ENCODE measurements at places on chromosomes 6 and 20.
A peak's percentile ranks its signal among the peaks of the same experiment; 100 is the strongest.

GRCh38 chr6:118317581-118318563, 230.2 kb upstream of the PLN start:
- no peak for DNase-seq

DNA sequence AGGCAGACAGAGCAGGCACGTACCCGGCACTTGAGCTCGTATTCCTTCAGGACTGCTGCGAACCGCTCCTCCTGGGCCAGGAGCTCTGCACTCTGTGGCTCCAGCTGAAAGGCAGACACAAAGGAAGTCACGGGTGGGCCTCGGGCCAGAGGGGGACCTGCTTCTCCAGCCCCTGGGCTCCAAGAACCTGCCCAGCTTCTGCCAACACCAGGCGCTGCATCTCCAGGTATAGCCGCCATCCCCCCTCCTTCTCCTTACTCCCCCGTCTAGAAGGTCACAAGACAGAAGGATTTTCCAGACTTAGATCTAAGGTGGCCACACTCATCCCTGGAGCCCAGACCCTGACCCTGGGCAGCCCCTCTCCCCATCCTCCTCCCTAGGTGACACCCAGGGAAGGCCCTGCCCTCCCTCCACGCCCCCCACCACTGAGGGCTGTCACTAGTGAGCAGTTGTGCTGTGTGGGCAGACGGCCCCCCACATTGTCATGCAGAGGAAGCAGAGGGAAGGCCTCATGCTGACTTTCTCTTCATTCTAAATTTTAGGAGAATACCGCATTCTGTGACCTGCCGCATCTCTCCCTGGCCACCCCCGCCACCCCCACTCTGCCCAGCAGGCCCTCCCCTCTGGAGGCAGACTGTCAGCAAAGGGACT, 81.9 kb downstream of the GINS1 start:
- no peak for DNase-seq

GRCh38 chr6:81906709-81907204, 154.3 kb upstream of the TENT5A start:
- DNase-seq: no peak

DNA sequence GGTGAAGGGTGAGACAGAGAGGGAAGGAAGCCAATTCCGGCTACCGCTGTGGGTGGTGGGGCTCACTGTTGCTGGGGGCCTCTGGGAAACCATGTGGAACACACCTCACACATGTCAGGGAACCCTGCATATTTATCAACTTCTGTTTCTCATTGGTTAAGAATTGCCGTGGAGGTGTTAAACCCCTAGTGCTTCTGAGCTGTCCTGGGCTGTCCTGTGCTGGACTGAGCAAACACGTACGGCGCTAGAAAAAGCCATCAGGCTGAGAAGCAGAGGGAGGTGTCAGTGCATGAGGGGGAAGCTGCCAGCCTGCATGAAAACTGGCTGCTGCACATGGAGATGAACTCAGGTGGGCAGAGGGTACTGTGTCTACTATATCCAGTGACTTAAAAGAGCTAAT, 103.9 kb upstream of the JAG1 start:
- DNase-seq: no peak

GRCh38 chr6:134495203-134495889, 177.4 kb upstream of the SGK1 start:
- peak; percentile 35 for DNase-seq

GRCh38 chr20:51884561-51884960, 82.2 kb upstream of the SALL4 start:
- DNase-seq: no peak

DNA sequence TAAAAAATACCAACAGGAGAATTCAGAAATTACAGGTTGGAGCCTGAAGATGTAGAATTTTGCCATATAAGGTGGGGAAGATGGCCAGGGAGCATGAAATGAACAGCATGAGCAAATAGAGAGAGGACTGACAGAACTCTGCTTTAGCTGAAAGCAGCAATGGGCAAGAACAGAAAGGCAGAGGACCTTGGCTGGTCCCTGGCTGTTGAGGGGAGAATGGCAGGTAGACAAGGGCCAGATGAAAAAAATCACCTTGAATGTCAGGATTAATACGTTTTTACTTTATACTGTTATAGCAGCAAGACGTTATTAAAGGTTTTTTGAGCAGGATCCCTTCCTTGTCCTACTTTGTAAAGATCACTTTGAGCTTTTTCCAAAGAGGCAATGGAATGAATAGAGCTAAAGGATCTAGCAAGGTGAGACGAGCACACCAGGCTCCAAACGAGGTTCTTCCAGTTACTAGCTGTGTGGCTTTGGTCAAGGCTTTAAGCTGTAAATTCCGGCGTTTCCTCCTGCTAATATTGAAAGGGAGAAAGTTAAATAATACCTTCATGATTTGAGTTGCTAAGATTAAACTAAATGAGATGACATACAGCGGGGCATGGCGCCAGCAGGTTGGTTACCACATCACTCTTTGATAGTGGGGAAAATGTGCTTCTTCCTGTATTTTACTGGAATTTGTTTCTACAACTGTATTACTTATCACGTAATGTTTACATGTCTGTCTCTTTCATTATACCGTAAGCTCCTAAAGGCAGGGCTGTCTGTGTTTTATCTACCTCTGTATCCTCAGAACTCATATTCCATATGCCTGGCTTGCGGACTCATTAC, 776 bp downstream of the PPIL1 start:
- no peak for DNase-seq

DNA sequence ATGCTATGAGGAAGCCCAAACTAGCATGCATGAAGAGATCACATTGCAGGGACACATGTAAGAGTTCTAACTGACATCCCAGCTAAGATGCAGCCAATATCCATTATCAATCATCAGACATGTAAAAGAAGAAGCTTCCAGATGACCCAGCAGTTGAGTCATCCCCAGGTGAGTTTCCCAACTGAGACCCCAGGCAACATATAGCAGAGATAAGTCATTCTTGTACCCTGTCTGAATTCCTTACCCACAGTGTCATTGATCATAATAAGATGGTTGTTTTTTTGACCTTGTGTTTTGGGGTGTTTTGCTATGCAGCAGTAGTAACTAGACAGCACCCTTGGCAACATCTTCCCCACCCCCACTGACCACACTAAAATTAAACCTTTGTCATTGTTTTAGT, 18.9 kb downstream of the SIRPD start:
- no peak for DNase-seq

GRCh38 chr6:55089325-55089724, 85.0 kb upstream of the HCRTR2 start:
- DNase-seq: no peak

DNA sequence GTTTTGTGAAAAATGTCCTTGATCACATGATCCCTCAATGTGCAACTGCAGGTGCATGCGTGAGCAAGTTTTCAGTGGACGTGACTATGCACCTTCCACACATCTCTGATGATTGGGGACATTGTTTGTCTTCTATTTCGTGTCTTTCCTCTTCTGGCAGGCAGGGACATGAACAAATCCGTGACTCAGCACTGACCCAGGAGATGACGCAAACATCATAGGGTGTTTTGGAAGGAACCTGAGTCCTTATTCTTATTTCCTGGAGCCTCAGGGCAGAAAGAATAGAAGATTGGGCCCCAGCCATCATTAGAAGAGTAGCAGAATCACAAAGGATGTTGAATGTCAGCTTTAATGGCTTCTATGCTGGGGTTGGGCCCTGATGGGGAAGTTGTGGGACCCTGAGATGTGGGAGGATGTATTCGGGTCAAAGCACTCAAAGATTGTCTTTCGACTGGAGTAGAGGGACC, 11.9 kb upstream of the SIRPD start:
- DNase-seq: no peak

DNA sequence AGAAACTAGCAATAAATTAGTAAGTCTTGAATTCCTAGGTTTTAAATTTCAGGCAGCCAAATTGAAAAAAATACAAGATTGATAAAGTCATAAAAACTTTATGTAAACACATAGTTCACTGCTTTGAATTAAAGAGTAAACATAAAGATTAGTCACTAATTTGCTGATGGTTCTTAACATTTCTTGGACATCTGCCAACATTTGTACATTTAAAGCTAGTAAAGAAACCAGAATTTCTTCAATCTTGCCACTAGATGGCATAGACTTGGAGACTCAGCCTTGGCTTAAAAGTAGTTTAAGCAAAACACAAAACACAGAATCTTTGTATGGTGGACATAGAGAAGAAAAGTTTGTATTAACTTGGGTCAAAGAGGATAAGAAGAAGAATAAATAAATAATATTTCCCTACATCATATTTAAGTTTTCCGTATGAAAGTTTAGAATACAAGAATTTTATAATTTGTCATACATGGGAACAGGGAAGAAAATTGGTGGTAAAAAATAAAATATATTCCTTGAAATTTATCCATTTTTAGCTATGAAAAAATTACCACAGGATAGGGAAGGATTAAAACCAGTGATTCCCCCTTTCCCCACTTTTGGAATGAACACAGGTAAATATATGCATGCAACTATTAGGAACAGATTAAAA, 41.7 kb upstream of the FAM135A start:
- no peak for DNase-seq

GRCh38 chr6:131966443-131966842, 15.3 kb upstream of the CCN2 start:
- no peak for DNase-seq

GRCh38 chr6:17159240-17159639, 57.4 kb downstream of the STMND1 start:
- no peak for DNase-seq

- no peak for DNase-seq
Observed at GRCh38 chr6:31125586-31126363, 5.5 kb upstream of the CDSN start.

DNA sequence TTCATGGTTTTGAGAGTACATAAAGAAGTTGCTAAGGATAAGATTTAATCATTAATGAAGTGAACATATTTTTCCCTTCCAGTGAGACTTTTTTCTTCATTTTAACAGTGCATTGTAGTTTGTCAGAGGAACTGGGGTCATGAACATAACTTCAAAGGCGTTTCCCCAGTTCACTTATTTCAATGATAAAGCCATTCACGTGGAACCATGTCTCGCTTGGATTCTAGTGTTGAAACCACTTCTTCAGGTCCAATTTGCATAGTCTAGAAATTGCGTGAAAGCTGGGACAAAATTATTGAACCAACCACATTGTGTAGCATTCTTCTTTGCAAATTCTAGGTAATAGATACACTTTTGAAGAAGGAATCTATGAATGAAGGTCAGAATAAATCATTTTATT, 197.0 kb downstream of the CLIC5 start:
- DNase-seq: no peak

DNA sequence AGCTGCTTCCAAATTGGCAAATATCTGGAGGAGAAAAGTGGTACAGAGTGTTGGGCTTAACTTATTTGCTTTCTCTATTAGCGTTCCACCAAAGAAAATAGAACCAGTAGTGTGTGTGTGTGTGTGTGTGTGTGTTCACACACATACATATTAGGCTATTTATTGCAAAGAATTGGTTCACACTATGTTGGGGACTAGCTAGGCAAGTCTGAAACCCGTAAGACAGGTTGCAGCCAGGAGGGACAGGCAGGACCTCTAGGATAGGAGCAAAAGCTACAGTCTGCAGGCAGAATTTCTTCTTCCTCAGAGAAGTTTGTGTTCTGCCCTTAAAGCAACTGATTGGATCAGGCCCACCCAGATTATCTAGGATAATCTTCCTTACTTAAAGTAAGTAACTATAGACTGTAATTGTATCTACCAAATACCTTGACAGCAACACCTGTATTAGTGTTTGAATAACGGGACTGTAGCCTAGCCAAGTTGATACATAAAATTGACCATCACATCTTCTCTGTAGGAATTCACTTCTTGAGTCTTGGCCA, 12.8 kb downstream of the KCTD20 start:
- no peak for DNase-seq
